ENCODE measurements at places on chromosomes 1 and 21. TPM values are rescaled to one million over a fixed set of nuclear protein-coding genes. Genes with fewer than 3 reads are reported as not detected.

The IFI6 gene
- polyA plus RNA-seq, result 43.0 TPM

The TCEA3 gene
- polyA plus RNA-seq, result 1.3 TPM

The ZBED6 gene
- 1.3 TPM for polyA plus RNA-seq

The CIART gene
- polyA plus RNA-seq, result 32.2 TPM

The AXDND1 gene
- polyA plus RNA-seq, result not detected

The SLC5A3 gene
- polyA plus RNA-seq, result 21.2 TPM

The KCNH1 gene
- 4.6 TPM for polyA plus RNA-seq

The IPO13 gene
- polyA plus RNA-seq, result 23.2 TPM

The RGSL1 gene
- 0.13 TPM for polyA plus RNA-seq

The FAM3B gene
- polyA plus RNA-seq, result not detected

Measured in Purkinje cell (primary cell).